ENCODE measurements at places on chromosomes 12 and 14.
A peak's percentile ranks its signal among the peaks of the same experiment; 100 is the strongest.

DNA sequence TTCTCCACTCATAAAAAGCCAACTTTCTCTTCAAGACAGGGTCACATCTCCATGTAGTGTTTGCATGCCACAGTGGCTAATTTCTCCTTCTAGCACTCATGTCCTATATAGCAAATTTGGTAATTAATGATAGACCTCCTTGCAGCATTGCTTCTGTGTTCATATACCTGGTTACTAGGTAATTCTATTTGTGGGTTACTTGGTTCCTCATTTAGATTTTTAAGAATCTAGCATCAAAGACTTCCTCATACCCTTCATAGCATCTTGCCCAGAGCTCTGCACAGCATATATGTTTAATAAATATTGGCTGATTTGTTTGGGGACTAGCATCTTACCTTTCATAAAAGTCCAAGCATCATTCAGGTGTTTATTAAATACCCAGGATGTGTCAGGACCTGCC is 152.1 kb downstream of the DUSP6 start:
- DNase-seq = no peak

DNA sequence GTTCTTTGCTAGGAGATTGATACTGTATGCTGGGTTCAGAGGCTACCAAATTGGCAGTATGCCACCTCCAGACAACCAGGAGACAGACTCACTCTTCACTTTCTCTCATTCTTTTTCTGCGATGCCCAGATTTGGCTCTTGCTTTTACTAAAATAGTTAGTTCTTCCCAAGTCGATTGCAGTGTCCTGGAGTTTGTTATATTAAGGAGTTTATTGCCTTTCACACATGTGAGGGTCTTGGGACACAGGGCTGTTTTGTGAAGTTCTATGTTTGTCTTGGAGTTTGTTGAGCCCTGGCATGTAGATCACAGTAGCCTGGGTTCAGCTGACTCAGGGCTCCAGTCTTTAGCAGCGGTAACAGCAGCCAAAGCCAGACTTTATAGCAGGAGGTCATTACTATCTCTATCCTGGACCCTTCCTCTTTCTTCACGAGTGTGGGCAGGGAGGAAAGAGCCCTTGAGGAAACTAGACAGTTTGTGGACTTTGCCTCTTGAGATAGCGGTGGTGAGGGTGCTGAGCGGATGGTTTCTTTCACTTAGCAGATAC is 1.6 kb downstream of the MLEC start:
- DNase-seq = no peak

DNA sequence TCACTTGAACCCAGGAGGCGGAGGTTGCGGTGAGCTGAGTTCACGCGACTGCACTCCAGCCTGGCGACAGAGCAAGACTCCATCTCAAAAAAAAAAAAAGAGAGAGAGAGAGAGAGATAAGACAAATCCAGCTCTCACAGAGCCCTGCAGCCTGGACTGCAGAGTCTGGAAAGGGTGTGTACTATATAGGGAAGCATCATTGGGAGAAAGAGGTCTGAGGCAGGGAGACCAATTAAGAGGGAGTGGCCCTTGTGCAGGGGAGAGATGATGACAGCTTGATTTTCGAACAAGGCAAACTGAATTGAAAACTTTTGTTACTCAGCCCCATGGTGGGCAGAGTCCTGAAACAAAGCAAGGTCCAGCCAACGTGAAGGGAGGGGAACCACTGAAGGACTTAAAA is 116.2 kb downstream of the CCDC60 start:
- DNase-seq = no peak

- no peak for DNase-seq
Observed at GRCh38 chr12:31214626-31215517, 111.1 kb downstream of the SINHCAF start.

- no peak for DNase-seq
Observed at GRCh38 chr12:124302807-124303578, 8.1 kb downstream of the RFLNA start.

GRCh38 chr14:91323671-91324605 is 79.4 kb upstream of the GPR68 start:
- DNase-seq = peak; percentile 97

DNA sequence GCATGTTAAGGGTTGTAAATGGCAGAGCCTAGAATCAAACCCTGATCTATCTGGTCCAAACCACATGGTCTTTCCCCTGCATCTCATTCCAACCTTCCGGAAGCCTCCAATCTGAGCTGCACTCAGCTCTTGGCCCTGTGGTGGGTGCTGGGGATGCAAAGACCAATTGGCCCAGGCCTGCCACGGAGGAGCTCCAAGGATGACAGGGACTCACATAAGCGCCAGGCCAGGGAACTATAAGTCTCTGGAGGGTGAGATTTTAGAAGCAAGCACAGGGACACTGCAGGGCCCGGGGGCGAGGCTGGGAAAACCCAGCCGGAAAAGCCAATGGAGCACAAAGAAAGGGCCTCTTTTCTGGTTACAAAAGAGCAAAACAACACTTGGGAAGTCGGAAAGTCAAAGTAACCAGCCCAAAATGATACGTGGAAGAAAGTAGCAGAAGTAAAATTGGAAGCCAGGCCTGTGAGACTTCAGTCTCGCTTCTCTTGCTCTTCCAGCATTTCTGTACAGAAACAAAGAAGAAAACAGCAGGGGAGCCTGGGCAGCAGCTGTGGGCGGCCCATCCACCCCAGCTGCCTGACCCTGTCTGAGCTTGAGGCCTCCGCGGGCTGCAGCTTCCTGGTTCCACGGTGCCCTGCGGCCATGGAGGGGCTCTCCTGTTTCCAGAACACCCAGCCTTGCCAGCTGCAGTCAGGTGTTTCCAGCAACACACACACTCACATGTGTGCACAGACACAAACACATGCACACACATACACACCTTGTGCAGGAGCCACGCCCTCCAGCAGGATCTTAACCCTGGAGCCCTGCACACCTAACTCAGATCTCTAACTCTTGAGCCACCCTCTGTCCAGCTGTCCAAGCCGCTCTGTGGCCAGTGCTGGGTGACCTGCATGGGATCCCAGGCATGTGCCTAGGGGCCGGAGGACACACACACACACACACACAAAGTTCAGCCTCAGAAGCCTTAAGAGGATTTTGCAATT is 178.2 kb downstream of the BCL11B start:
- no peak for DNase-seq

DNA sequence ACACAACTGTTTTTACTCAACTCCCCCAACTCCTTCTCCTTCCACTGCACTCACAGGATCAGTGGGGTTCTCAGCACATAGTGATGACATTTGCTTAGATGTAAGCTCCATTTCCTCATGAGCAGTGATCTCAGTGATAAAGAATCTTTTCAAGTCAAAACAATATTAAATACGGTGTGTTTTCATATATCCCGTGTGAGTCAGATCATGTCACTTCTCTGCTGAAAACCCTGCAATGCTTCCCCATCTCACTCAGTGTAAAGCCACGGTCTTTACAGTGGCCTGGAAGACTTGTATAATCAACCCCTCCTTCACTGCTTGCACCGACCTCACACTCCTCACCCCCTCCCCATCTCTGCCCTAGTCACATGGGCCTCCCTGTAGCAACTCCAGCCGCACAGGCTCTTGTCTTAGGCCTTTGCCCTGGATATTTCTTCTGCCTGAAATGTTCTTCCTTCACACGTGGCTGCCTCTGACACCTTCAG is 149.7 kb upstream of the ARHGAP5 start:
- DNase-seq = no peak

DNA sequence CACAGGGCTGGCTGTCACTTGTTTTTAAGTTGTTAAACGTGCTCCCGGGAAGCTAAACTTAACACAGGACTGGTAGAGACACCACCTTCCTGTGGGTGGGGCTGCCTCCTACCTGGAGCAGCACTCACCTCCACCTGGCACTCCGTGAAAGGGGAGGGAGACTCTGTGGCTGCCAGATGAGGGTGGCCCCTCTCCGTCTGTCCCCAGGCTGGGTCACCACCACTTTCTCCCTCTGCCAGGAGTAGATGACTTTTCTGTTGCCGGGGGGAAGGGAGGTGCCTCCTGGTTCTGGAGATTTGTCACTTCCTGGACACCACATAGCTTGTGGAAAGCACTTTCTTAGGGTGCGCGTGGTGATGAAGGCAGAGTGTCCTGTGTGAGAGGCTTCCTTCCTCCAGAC is 81.3 kb downstream of the WDR20 start:
- DNase-seq = no peak

- DNase-seq = no peak
Observed at GRCh38 chr12:130127532-130127911, 34.7 kb upstream of the FZD10 start.

DNA sequence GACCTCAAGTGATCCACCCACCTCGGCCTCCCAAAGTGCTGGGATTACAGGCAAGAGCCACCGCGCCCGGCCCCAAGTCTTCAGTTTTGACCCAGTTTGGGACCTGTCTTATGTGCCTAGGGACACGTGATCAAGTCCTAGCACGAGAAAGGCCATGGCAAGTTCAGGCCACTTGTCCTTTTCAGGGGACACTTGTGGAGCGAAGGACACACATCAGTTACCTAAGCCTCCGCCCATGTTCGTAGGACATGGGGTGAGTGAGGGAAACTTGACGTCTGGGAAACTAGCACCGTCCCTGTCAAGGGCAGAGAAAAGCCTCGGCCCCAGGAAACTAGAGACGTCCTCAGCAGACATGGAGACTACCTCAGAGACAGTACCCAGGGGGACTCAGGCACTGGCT is 60.7 kb downstream of the KDM2B start:
- no peak for DNase-seq

DNA sequence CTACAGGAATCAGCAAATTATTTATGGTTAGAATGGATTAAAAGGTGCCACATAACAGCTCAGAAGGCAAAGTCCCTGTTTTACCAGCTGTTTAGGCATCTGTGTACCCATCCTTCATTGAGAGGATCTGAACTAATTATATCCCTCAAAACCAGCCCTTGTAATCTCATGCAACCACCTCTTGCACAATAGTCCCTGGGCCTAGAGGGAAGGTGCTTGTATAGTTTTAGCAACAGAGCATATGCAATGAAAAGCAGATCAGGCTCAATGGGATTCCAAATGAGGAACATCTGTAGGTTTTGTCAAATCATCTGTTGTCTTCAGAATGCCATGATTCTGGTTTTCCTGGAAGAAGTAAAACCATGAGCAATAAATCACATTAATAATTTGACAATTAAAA is 26.0 kb upstream of the GLIPR1L2 start:
- DNase-seq = no peak

Data from omental fat pad (tissue), 4 donors.